ENCODE measurements at places on chromosomes 7 and 10.
A peak's percentile ranks its signal among the peaks of the same experiment; 100 is the strongest.

- no peak for DNase-seq
Measured at GRCh38 chr10:64863836-64864235, 1342.6 kb downstream of the REEP3 start.

DNA sequence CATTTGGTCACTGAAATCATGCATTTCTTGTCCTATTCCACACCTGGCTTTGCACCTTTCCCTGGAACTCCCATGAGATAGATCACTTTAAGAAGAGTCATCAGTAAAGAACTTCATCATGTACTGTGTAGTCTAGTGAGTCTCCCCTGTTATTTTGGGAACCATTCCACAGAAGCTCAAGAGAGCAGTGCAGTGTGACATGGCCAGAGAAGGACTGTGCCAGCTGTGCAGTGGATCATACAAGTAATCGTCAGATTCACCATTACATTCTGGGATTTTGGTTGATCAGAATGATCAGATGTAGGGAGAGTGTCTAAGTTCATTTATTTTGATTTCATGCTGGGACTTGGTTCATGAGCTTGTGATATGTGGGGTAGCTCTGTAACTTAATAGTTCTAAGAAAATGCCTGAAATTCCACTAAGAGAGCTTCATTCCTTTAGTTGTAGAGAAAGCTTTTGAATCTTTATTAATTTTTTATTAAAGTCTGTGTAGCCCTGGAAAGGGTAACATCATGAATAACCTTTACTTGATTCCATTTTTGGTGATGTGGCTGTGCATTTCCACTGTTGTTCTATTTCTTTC lies 166.8 kb downstream of the SUGCT start:
- no peak for DNase-seq

- peak; percentile 87 for DNase-seq
Measured at GRCh38 chr7:137895301-137896221, 48.8 kb upstream of the DGKI start.

DNA sequence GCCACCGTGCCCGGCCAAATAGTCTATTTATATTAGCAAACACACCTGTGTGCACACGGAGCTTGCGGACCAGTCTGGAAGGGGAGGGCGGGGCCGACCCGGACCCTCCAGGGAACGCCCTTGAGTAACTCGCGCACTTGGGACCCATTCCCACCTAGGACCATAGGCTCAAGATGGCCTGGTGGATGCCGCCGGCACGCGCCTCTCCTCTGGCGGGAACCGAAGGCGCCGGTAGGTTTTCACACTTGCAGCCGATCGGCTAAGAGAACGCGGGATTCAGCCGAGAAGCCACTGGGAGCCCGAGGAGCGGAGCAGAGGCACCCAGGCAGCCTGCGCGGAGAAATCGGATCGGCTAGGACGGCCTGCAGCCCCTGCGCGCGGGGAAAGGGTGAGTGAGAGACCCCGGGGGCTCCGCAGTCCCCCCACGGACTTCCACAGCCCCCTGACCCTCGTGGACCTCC lies 18.9 kb downstream of the IFT22 start:
- no peak for DNase-seq

DNA sequence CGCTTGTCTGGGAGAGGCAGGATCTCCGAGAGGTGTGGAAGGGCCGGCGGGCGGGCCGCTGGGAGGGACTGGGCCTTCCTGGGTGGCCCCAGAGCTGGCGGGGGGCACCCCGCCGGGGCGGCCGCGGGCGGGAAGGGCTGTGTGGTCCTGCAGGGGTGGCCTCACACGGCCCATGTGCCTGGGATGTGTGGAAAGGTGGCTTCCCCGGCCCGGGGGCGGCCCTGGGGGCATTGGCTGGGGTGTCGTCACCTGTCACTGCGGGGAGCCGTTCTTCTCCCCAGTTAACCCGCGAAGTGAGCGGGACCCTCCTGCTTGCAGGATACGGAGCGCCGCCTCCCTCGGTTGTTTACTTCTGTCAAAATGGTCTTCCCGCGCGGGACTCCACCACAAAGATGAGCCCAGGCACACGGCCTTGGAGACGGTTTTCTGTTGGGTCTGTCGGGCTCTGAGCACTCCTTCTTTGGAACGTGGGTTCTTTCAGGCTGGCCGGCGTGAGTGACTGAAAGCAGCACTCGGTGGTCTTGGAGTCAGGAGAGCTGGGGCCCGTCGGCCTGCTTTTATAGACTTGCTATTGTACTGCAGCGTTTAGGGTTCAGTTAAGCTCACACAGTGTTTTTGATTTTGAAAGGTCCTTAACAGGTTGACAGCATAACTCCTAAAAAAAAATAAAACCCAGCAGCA lies 700 bp downstream of the SMC3 start:
- DNase-seq, result peak; percentile 76

DNA sequence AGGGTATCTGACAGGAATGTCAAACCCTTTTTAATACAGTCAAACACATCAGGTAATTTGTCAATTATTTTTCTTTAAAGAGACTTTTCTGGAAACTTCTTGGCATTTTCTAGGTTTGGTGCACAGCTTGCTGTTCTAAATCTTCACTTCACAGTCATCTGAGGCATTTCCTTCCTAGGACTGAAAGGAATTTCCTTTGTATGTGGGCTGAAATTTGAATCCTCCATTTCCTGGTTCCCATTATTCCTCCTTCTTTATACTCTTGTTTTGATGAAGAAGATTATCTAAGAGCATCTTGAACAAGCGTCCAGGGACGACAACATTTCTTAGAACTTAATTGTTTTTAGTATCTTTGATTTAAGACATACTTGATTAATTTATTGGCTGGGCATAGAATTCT lies 24.9 kb downstream of the CALD1 start:
- no peak for DNase-seq

GRCh38 chr10:79583488-79584024 lies 23.3 kb upstream of the SFTPA2 start:
- DNase-seq, result no peak

GRCh38 chr10:86188326-86188725 lies 178.3 kb downstream of the GRID1 start:
- no peak for DNase-seq

- DNase-seq, result no peak
Measured at GRCh38 chr10:127678091-127678490, 58.9 kb upstream of the FOXI2 start.

DNA sequence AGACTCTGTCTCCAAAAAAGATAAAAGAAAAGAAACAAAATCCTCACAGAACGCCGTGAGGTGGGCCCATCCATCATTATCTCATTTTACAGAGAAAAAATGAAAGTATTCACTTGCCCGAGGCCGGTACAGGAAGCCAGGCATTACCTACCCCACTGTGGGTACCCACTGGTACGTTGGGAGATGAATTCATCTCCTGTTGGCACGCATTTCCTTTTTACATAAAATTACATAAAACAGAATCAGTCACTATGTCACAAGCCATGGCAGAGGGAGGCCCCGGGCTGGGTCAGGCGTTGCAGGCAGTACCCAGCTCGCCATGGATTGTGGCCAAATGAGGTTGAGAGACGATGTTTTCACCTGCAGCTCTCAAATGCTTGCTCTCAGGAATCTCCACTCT lies 38.6 kb upstream of the TNRC18 start:
- no peak for DNase-seq

- DNase-seq, result no peak
Measured at GRCh38 chr7:27779873-27780272, 39.9 kb downstream of the TAX1BP1 start.
